Kidney tubule cell (primary cell): ENCODE measurements at places on chromosomes 5 and 9.

DNA sequence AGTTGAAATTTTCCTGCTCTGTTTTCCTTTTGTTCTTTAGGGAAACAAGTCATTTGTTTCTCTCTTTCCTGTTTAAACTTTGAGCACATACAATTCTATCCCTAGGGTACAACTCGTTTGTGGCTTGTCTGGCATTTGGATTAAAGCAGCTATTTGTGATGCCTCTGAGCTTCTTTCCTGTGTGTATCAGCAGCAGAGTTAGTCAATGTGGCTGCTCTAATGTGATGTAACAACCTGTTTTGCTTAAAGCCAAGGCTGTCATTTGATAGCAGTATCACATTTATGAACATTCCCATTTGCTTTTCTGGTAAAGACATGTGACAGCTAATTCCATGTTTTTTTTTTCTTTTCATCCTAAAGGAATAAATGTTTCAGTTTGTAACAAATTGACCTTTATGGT is 314.3 kb upstream of the CHD1 start:
- no peak for DNase-seq

- no peak for DNase-seq
Measured at GRCh38 chr9:13570068-13570974, 290.8 kb upstream of the MPDZ start.

GRCh38 chr5:181281077-181281983 is 20.4 kb upstream of the TRIM52 start:
- DNase-seq = no peak

- no peak for DNase-seq
Measured at GRCh38 chr9:96172797-96173196, 129.2 kb downstream of the HSD17B3 start.

DNA sequence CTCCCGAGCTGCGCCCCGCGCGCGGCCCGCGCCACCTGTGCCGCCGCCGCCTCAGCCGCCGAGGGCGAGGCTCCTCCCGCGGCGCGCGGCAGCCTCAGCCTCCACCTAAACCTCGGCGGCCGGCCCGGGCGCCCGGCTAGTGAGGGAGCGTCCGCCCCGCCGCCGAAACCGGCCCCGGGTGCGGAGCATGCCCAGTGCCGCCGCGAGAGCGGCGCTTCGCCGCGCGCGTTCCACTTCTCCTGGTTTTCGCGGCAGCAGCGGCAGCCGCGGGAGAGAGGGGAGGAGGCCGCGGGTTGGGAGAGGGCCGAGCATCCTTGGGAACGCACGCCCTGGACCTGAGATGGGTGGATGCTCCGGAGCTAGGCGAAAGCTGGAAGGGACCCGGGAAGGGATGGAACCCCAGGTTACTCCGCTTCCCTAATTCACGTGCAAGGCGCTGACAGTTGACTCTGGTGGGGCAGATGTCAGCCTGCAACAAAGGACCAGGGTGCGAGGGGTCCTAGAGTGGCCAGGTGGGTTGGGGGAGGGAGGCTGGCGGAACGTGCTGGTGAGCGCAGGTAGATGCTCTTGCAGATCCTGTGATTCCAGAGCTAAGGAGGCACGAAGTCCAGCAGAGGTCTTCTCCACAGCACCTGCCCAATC is at the start of gene CTNND2:
Gene CTNND2, minus strand, starts transcription at position 182 of the 642 bp plus-strand sequence. CDS start 593 bp downstream, outside the sequence.
- peak; percentile 34 for DNase-seq

DNA sequence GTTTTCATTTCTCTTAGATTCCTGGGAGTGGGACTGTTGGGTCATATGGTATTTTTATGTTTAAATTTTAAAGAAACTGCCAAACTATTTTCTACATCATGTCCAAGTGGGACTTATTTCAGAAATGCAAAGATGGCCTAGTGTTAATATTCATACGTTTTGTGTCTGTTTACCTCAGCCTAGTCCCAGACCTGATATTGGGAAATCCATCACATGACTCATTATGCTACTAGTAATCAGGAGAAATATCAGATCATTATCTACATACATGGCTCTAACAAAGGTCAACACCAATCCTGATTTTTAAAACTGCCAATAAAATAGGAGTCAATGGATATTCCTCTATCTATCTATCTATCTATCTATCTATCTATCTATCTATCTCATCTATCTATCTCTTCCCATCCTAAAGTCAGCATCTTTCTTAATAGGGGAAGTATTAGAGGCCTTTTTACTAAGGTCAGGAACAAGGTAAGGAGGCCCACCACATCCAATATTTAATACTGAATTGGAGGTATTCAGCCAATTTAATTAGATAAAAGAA is 4.7 kb downstream of the RASGEF1C start:
- DNase-seq = no peak

GRCh38 chr9:101594796-101595195 is at the start of gene PPP3R2:
Gene PPP3R2 (minus strand): TSS chr9:101594969. CDS start chr9:101594921, 48 bp downstream.
- no peak for DNase-seq

DNA sequence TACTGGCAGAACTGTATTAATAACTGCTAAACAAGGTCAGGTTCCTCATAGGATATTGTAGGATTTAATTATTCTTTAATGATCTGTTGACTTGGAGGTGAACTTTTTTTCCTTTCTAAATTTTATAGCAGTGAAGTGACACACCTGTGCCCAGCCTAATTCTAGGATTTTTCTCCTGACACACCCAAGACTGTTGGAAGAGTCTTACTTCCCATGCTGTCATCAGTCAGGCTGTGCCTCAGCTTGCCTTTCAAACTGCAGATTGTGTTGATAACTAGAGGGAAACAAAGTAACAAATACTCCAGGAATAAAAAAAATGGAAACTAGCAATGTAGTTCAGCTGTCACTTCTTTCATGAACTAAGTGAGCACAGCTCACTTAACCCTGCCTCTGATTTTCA is 22.0 kb downstream of the OTULIN start:
- no peak for DNase-seq

DNA sequence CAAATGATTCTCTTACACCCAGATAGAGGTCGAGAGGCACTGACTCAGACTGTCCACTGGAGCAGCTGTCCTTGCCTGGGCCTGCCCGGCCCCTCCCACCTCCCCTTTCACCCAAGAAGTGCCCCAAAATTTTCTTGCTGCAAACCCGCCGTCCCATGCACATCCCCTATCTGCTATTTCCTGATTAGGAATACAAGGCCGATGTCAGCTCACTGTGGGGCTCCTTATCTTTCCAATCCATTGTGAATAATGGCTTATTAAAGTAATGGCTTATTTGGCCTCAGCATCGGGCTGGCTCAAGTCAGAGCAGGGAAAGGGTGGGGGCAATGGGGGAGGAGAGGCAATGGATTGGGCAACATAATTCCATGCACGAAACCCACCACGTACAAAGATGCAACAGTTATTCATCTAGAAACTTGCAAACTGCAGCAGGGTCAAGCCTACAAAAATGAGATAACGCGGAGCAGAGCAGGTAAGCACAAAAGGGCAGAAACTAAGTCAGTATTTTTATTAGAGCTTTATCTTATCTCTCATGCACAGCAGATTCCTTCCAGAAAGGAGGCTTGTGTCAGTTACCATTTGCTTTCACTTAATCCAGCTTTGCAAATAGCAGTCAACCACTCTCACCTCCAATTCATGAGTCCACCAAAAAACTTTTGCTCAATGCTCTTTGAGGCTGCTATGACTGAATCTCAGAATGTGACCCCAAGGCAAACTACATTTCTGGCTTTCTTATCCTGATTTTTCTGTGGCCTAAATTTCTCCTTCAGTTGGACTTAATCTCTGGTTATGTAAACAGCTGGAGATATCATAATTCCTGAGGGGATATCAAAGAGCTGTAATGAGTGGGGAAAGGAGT is 138.2 kb upstream of the OSMR start:
- DNase-seq = no peak

DNA sequence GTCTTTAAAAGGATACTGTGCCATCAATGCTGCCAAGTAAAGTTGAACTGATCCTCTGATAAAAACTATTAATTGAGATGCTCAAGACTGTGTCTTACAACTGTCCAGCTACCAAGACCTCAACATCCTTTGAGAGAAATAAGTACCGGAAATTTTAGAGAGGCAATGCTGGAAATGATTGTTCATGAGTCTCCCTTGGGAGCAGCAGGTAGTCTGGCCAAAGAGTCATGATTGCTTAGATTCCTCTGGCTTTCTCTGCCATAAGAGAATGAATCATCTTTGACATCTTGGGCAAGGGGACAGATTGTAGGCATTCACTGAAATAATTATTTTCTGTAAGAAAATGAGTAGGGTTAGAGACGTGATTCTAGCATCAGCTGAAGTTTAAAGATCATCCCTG is 466.6 kb upstream of the DAB2 start:
- DNase-seq = peak; percentile 8

- DNase-seq = peak; percentile 78
Measured at GRCh38 chr9:123925819-123926218, 4.1 kb downstream of the DENND1A start.

GRCh38 chr5:124901081-124901480 is 154.6 kb upstream of the ZNF608 start:
- no peak for DNase-seq

GRCh38 chr9:124258607-124259157 is 933 bp downstream of the NEK6 start:
- no peak for DNase-seq

GRCh38 chr5:14894748-14895147 is 23.2 kb upstream of the ANKH start:
- no peak for DNase-seq

DNA sequence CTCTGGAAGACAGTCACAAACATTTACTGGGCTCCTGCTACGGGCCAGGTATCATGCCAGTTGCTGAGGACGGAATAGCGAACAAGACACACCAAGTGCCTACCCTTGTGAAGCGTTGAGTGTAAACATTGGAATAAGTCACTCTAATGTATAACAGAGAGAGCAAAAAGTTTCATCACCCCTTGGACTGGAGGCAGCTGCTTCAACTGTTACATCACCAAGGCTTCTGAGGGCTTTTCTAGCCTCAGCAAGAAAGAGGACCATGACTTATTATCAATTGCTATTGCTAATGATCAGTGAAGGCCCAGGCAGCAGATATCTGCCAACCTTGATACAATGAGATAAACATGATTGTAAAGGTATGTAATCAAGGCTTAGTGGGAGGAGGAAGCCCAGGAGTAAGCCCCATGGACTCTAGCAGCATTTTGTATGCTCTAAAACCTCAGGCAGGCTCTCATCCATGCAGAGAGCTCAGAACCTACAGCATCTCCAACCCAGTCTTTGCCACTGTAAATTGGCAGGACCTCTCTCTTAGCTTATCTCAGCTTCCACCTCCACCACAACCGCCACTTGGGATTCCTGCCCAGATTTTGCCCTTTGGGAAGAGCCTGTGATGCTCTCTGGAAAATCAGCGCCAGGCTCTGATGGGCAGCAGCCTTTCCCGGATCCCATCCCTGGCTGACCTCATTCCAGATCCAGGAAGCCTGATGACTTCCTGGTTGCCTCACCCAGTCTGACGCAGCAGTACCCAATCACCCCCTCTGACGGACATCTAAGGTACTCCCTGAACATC is 54.5 kb downstream of the ADAM19 start:
- DNase-seq = peak; percentile 13

GRCh38 chr5:53360811-53361210 is 119.6 kb upstream of the FST start:
- DNase-seq = peak; percentile 83

- DNase-seq = no peak
Measured at GRCh38 chr5:180340856-180341255, 12.3 kb downstream of the GFPT2 start.

DNA sequence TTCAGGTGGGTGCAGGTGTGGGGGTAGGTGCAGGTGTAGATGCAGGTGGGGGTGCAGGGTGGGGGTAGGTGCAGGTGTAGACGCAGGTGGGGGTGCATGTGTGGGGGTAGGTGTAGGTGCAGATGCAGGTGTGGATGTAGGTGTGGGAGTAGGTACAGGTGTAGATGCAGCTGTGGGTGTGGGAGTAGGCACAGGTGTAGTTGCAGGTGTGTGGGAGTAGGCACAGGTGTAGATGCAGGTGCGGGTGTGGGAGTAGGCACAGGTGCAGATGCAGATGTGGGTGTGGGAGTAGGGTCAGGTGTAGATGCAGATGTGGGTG is 94.6 kb downstream of the PHF2 start:
- no peak for DNase-seq

DNA sequence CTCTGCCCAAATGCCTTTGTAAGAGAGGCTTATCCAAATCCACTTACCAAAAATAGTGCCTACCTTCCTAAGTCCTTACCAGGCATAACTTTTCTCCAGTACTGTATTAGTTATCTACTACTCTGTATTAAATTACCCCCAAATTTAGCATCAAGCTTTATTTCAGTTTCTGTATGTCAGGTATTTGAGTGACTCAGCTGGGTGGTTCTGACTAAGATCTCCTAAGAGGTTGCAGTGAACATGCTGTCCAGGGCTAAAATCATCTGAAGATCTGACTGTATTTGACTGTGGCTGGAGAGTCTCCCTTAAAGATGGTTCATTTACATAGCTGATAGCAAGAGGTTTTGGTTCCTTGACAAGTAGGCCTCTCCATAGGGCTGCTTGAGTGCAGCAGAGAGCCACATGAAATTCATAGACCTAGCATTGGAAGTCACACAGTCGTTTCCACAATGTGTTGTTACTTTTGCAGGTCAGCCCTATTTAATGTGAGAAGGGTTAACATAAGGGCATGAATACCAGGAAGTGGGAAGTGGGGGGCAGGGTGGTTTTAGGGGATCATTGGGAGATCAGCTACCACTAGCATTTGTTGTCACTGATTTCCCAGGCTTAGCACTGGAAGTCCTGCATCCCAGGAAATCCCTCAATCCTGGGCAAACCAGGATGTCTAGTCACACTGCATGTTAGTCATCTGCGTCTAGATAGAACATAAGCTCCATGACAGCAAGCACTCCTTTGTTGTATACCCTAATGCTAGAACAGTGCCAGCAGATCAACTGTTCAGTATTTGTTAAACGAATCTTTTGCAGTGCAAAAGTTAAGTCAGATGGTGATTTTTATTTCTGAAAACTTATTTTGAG is 2.0 kb upstream of the ZNF622 start:
- peak; percentile 87 for DNase-seq

DNA sequence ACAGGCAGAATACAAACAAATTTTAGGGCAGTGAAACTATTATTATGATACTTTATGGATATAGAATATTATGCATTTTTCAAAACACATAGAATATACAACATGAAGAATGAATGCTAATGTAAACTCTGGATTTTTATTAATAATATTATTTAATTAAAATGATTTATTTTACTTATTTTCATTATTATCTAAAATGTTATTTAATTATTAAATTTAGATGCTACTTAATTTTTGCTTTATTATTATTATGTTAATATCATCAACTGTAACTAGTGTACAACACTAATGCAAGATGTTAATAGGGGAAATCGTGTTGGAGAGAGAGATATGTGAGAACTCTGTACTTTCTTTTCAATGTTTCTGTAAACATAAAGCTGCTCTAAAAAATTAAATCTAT is 39.3 kb upstream of the TENT4A start:
- DNase-seq = no peak

DNA sequence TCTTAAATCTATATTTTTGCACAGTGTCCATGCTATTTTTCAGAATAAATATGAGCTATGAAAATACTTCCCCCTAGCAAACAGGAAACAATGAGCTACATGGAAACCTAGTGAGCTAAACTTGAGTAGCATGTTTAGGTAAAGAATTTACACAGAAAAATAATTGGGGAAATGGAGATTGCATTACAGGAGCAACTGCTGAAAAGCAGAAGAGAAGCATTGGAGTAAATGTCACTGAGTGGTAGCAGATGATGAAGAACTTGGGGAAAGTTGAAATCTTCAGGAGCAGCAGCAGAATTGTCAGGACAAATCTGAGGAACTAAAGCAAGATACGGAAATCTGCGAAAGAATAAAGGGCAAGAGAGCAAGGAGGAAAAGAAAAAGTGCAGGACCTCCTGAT is 610.3 kb downstream of the TLE1 start:
- DNase-seq = no peak

GRCh38 chr9:21455320-21455719 is 15.1 kb downstream of the IFNA1 start:
- DNase-seq = peak; percentile 51

- DNase-seq = no peak
Measured at GRCh38 chr5:84623019-84623418, 238.3 kb upstream of the EDIL3 start.
